ENCODE measurements at places on chromosomes 5 and 9. TPM values are rescaled to one million over a fixed set of nuclear protein-coding genes. Genes with fewer than 3 reads are reported as not detected.

The ADRA1B gene
- total RNA-seq = 0.51 TPM

DNA sequence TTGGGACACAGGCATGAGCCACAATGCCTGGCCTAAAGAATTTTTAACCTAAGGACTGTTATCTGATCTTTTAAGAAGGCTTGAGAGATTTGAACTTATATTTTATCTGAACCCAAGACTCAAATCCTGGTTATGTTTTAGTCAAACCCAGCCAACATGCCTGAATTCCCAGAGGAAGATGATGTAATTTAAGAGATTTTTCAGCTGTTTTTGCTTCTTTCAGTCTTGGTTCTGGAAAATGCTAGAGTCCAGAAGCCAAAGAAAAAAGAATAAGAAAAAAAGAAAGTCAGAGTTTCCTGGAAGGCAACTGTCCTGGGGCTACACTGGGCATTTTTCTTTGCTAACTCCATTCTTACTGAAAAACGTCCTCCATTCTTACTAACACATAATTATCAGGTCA, 85.8 kb downstream of the SNX18 start:
- no peak for DNase-seq

DNA sequence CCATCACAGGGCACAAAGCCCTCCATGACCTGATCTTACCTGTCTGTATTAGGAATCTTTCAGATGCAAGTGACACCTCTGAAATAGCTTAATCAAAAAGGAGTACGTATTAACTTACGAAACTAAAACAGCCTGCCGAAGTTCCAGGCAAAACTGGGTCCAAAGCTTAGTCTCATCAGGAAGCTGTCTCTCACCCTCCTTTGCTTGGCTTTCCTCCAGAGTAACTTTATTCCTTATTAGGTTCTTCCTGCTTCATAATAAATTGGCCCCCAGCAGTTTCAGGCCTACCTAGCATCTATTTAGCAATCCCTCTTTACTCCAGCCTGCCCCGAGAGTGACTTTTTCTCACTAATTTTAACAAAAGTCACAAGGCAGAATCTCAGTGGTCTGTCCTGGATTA, 58.4 kb upstream of the STK32A start:
- DNase-seq = no peak

GRCh38 chr5:62077387-62077786, 228.6 kb upstream of the KIF2A start:
- DNase-seq = no peak

- no peak for DNase-seq
These were observed 95.1 kb downstream of the HRH2 start for GRCh38 chr5:175752826-175753535.

GRCh38 chr9:121619545-121620324, 31.7 kb upstream of the DAB2IP start:
- DNase-seq = no peak

DNA sequence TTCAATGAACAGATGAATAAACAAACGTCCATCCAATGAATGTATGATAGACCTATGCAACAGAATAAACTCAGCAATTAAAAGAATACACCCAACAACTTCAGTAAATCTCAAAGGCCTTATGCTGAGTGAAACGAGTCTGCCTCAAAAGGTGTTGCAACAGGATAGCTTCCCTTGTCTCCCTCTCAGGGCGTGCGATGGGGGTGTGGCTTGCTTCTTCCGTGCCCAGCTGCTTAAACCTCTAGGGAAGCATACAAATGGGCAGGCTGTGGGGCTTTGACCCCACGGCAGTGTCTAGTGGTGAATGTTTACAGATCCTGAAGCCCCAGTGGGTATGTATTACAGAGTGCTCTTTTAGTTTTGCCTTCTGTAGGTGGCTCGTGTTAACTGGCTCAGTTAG, 87.0 kb upstream of the CCL21 start:
- no peak for DNase-seq

Data from mucosa of descending colon (tissue), 3 donors.